ENCODE measurements at places on chromosomes 5 and 9.

GRCh38 chr9:95722141-95722540, 153.3 kb upstream of the ERCC6L2 start:
- no peak for DNase-seq

- DNase-seq = peak; percentile 41
These were observed 56.5 kb downstream of the SIL1 start for GRCh38 chr5:139141446-139142204.

DNA sequence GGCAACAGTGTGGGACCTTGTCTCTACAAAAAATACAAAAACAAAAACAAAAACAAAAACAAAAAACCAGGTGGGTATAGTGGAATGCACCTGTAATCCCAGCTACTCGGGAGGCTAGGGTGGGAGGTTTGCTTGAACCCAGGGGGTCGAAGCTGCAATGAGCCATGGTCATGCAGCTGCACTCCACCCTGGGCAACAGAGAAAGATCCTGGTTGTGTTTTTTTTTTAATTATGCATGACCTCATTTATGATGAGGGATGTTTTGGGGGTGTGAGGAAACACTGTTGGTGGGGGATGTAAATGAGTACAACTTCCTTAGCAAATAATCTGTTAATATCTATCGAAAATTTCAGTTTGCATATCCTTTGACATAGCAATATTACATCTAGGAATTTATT, 29.4 kb upstream of the UBE2D2 start:
- DNase-seq = no peak

DNA sequence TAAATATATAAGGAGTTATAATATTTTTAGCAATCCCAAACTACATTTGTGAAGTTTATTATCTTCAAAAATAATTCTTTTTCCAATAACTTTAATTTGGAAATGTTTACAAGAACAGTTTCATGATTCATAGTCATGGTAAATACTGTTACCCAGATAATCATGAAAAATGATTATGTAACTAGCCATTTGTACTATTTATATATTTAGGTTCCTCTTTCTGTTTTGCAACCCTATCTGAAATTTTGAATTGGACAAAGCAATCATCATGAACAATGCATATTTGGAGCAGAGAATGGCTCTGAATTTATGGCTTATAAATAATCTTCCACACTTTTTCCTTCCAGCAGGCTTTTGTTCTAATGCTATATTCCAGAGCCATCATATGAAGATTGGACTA, 499.7 kb downstream of the SLCO4C1 start:
- DNase-seq = no peak

- no peak for DNase-seq
These were observed 129.7 kb upstream of the PCA3 start for GRCh38 chr9:76634356-76635054.

- no peak for DNase-seq
These were observed 40.0 kb downstream of the CPLANE1 start for GRCh38 chr5:37208883-37209797.

Data from liver (tissue), 10 donors.